Stimulated activated CD8-positive, alpha-beta memory T cell treated with anti-CD3 and anti-CD28 coated beads, Interleukin-2, amount 100 ng/mL, for 48 hours (primary cell): ENCODE measurements at places on chromosomes 5 and 9.

DNA sequence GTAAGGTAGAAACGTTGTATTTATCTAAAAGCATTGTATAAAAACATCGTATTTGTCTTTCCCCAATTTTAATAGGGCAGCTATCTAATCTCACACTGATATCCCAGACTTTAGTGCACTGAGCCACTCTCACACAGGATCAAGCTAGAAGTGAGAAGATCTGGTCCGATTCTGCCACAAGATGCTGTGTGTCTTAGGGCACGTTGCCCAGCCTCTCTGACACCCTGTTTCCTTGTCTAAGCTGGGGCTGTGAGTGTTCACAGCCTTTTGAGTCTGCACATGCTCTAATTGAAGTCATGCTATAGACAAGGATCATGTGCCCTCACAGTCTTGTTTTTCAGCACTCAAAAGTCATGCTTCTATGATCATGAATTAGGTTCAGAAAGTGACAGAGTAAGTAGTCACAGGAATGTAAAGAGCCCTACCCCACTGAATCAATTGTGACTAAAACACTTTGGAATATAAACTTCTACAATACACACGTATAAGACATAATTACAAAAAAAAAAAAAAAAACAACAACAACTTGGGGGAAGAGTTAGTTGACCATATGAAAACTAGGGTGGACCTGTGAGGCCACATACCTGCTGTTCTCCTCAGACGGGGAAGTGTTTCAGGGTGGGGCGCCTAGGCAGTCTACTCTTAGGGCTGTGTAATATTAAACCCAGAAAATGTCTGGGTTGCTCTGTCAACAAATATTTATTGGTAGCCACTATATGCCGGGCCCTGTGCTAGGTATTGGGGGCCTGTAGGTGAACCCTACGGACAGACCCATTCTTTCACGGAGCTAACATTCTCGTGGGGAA is 893 bp upstream of the ABLIM3 start:
- DNase-seq = no peak

DNA sequence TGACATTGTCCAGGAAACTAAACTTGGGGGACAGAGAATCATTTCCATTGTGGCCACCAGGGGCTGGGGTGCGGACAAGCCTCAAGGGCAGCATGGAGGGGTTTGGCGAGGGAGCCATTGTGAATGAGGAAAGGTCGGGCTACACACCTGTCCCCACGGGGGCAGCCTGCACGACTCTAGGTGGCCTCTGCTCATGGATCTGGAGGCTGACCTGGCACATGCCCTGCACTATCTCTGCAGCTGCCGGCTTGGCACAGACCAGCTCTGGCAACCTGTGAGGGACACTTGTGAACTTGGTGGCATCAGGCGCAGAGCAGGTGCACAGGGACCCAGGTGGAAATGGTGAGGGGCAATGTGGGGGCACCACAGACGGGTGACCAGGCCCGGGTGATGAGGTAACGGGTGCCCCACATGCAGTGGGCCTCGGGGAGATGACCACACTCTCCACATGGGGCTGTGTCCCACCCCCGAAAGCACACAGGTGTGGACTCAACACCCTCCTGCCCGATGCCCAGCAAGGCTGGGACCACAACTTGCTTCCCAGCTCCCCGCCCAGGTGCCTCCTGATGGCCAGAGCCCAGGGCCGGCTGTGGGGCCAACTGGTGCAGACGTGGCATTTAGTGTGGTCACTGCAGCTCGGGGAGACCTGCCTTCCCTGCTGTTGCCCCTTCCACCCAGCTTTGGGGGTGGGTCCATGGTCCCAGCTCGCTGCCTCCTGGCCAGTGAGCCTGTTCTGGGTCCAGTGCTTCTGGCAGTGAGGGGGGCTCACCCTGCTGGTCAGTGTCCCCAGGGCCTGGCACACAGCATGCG is 60.9 kb upstream of the UBAC1 start:
- DNase-seq = no peak

- DNase-seq = no peak
These were observed 33.1 kb upstream of the AFAP1L1 start for GRCh38 chr5:149238540-149238939.

- no peak for DNase-seq
These were observed 32.6 kb downstream of the TTLL11 start for GRCh38 chr9:122060481-122060880.

DNA sequence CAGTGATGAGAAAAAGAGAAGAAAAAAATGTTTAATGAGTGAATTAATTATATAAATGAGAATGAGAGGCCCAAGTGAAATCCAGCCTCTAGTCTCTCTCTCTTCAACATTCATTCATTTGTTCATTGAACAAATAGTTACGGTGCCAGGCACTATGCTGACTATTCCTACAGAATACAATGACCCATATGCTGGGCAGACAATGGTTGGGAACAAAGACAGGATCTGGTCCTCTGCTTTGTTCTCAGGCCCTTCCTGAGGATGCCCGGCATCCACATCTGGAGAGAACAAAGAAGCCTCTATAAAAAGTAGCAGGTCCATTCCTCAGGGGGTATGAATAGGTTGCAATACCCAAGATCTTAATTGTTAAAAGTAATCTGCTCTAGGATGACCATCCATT is 6.9 kb downstream of the ADAM19 start:
- no peak for DNase-seq

- no peak for DNase-seq
These were observed 77.6 kb upstream of the NR4A3 start for GRCh38 chr9:99744132-99744531.

- DNase-seq = no peak
These were observed 34.7 kb downstream of the SHOC1 start for GRCh38 chr9:111759762-111760639.

DNA sequence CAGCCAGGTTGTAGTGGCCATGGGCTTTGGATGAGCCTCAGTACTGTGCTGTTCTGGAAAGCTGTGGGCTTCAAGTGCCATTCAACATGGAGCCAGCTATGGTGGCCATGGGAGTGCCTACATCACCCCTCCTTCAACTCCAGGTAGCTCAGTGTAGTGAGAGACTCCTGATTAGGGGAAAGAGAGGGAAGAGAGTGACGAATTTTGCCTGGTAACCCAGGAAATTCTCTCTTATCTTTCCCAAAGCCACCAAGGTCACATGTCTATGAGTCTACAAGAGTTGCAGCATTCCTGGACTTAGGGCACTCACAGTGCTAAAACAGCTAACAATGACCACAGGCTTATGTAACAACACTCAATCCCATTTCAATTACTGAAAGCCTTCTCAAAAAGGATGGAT is 81.7 kb upstream of the SPTLC1 start:
- DNase-seq = no peak

DNA sequence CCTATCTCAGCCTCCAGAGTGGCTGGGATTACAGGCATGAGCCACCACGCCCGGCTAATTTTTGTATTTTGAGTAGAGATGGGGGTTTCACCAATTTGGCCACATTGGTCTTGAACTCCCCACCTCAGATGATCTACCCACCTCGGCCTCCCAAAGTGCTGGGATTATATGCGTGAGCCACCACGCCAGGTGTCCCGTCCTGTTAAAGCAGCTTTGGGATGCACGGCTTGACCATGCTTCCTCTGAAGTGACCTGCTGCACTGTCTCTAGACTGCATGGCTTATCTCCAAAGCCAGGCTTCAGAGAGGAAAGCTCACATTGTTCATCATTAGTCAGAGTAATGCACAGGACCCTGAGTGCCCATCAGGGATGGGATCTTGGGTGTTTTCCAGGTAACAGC is 45.4 kb downstream of the SEMA4D start:
- no peak for DNase-seq

DNA sequence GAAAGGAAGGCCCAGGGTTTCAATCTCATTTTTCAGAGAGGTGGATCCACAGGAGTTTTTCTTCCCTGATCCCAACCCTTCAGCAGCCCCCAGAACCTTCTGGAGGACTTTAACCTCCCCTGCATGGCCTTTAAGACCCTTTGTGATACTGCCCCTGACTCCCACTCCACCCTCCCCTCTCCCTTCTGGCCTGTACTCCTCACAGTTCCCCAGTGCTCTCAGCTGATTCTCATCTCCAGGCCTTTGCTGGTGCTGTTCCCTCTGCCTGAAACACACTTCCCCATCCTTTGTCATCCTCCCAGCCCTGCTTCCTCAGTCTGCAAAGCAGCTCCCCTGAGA is 18.5 kb downstream of the NEURL1B start:
- no peak for DNase-seq

DNA sequence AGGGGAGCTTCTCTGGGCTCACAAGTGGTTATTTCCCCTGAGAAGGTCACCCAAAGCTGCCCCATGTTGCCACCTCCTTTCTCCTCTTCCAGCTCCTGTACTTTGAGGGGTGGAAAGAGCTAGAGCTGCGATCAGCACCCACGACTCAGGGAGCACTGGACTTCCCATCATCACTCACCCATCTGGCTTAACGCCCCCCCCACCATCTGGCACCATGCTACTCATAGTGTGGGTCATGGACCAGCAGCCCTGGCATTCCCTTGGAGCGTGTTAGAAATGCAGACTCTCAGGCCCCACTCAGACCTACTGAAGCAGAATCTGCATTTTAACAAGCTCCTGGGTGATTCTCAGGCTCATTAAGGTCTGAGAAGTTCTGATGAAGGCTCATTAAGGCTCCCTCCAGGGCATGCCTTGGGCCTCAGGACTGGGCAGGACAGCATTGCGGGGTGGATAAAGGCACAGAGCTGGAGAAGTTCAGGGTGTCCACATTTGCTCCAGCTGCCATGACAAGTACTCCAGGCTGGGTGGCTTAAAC is 67.3 kb downstream of the GALNT12 start:
- no peak for DNase-seq

DNA sequence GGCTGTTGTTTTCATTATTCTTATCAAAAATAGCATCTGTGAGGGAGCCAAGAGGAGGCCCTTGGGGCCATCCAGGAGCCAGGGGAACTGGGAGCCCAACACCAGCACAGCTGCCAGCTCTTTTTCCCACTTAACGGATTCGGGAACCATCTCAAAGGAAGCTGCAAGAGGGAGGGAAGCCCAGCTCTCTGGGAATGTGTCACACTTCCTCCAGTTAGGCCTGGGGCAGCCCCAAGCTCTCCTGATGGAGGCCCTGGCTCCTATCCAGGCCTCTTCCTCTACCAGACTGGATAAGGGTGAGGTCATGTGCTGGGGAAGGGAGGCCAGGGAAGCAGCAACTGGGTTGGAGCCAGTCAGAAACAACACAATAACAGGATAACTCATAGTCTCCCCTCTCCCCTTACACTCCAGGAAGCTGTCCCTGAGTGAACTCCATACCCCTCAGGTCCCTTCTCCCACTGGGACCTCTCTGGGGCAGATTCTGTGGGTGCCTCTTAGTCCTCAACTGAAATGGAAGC is 12.7 kb downstream of the CSF2 start:
- no peak for DNase-seq

GRCh38 chr5:175206669-175207068 is 237.3 kb downstream of the DRD1 start:
- no peak for DNase-seq

DNA sequence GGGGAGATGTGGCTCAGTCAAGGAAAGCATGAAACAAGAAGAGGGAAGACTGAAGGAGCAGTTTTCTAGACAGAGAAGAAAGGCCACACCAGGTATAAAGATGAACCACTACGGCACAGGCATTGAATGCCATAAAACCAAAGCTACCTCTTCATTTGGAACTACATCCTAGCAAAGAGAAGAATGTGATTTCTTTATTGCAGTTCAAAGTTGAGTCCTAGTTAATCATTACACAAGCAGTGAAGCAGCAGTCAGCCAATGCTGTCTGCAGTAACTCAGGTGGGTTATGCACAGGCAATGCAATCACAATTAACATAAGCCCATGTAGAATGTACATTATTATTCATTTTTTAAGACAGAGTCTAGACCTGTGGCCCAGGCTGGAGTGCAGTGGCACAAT is 21.7 kb upstream of the PCAT7 start:
- no peak for DNase-seq

- no peak for DNase-seq
These were observed 233.0 kb upstream of the ATP10B start for GRCh38 chr5:161085056-161085455.

DNA sequence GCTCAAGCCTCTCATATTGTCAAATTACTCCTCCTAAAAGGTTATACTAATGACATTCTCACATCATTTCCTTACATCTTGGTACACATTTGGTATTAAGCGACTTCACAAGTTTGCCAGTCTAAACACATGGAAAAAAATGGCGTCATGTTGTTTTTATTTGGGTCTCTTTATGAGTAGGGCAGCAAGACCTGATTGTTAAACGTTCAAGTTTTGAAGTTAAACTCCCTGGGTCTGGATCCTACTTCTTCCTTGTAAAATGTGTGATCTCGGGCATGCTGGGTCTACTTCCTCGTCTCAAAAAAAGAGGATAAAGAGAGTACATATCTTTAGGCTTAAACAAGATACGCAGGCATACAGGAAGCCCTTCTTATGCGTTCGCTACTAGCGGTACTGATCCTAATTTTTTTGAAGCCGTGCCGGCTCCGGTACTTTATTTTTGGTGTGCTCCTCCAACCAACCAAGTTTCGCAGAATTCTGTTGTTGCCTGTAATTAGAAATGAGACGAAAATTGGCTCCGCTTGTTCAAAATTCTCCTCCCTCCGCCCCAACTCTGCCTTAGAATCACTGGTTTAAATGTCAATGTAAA is 596 bp upstream of the CDC37L1 start:
- no peak for DNase-seq

DNA sequence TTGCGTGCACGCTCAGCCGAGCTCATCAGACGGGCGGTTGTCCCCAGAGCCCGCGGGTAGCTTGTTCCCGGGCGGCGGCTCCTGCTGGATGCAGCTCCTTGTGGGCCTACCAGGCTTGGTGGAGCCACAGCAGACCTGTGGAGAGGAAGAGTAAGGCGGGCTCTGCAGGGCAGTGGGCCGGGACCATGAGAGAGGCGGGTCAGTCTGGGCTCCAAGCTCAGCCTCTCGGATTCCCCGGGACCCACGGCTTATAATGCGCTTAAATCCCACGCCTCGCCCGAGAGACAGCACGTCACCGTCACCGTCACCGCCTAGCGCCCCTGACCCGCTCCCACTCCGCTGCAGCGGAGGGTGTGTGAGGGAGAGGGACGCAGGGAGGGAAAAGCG is 1.9 kb upstream of the ANKRD18A start:
- DNase-seq = no peak

GRCh38 chr9:76255781-76256455 is 138.3 kb downstream of the RFK start:
- DNase-seq = no peak

- no peak for DNase-seq
These were observed 208.1 kb downstream of the CAVIN4 start for GRCh38 chr9:100785946-100786345.

DNA sequence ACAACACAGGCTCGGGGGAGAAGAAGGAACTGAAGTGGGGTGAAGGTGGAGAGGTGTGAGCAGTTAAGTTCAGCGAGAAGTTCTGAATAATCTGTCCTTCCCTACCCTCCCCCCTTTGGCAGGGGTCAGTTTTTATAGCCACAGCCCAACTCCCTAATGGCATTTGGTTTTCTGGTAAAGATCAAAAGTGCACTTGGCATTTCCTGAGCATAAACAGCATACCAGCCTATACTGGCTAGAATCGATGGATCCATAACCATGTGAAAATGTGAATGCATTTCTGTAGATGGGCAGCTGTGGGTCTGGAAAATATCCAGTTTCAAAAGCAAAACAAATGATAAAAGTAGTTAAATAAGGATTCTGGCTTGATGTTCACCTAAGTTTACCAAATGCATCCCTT is 410.9 kb downstream of the PLK2 start:
- no peak for DNase-seq

GRCh38 chr5:171617817-171618591 is 167.6 kb upstream of the SMIM23 start:
- no peak for DNase-seq
